ENCODE measurements at places on chromosomes 11 and 22.

GRCh38 chr11:79200398-79201070 is 240.3 kb downstream of the TENM4 start:
- peak; percentile 32 for DNase-seq

- no peak for DNase-seq
Measured at GRCh38 chr11:101128571-101129202, 926 bp downstream of the PGR start.

- no peak for DNase-seq
Measured at GRCh38 chr11:2443881-2444820, at the start of gene TRPM5. TSS of gene TRPM5 (minus strand) at chr11:2444514. CDS start at chr11:2423036, 21,478 bp downstream.

DNA sequence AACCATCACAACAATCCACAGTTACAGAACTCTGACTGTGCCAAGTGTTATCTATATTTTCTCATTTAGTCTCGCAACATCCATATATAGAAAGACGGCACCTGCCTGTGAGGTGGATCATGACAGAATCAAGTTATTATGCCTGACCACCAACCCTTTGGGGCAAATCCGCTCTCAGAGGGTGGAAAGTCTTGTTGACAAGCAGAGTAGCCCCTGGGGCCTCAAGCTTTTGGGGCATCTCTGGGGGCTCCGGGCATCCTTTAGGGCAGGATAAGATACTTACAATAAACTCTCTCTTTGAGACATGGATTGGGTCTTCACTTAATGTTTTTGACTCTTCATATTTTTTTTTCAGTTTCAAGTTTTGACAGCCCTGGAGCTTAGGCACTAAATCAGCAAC is 150.5 kb upstream of the NAV2 start:
- no peak for DNase-seq

DNA sequence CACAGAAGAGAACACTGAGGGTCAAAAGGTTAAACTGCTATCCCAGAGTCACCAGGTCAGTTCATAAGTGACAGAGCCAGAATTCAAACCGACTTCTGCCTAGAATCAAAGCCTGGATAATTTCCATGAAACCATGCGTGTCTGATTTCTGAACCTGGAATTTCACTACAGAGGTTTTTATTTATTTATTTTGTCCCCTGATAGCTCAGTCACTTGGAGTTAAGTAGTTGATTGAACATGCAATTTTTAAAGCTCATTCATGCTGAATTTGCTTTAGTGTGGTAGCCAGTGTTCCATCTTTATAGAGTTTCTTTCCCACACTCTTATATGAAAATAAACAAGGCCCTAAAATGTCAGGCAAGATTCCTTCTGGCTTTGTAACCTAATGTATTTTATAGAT is 93.2 kb downstream of the NAV2 start:
- peak; percentile 45 for DNase-seq

- peak; percentile 48 for DNase-seq
Measured at GRCh38 chr11:19938169-19938856, 222.0 kb downstream of the DBX1 start.

GRCh38 chr22:39379756-39380730 is 19.5 kb upstream of the TAB1 start:
- DNase-seq, result no peak
